ENCODE measurements at places on chromosomes 16 and 17. TPM values are rescaled to one million over a fixed set of nuclear protein-coding genes. Genes with fewer than 3 reads are reported as not detected.

GRCh38 chr17:28511858-28512461 is 5.8 kb downstream of the FOXN1 start:
- H3K36me3 ChIP-seq: no peaks in the 10 kb centered on the region
- H3K4me3 ChIP-seq: no peak overlapping the region
- DNase-seq: no peak

GRCh38 chr16:21033704-21034103 is 116.9 kb downstream of the DNAH3 start:
- no peak for DNase-seq
- peaks cover 2% of the 10 kb centered on the region for H3K4me1 ChIP-seq
- no peak overlapping the region for H3K27ac ChIP-seq
- no peak overlapping the region for H3K4me3 ChIP-seq

DNA sequence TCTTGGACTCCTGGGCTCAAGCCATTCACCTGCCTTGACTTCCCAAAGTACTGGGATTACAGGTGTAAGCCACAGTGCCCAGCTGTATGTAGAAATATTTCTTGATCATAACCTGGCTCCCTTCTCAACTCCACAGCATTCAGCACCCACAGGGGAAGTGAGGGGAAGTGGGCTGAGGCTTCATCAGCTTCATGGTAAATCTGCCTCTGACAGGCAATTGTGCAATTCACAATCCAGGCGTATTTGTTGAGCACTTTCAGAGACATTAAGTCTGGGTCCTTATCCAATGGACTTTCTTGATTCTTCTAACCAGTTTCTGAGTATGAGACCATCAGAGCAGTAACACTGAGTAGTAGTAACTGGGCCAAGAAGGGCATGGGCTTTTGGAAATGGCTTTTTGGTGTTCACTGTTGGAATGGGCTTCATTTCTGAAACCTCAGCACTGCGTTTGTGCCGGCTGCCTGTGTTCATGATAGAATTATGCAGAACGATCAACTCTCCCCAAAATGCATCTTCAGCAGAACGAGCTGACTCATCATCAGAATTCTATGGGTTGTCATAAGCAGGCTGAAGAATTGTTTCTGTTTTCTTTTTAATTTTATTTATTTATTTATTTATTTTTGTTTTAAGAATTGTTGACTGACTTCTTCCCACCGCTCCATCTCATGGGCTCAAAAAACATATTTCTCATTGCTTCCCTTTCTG is 28.9 kb downstream of the FAM20A start:
- no peak overlapping the region for H3K27ac ChIP-seq
- H3K4me3 ChIP-seq: no peak overlapping the region
- H3K4me1 ChIP-seq: no peaks in the 10 kb centered on the region
- no peaks in the 10 kb centered on the region for H3K36me3 ChIP-seq

GRCh38 chr16:56936491-56936890 is 4.5 kb downstream of the HERPUD1 start:
- no peak overlapping the region for H3K4me3 ChIP-seq
- no peaks in the 10 kb centered on the region for H3K27me3 ChIP-seq
- no peak overlapping the region for H3K27ac ChIP-seq

The PRSS27 gene
- total RNA-seq: 2.2 TPM
